Smooth muscle cell of the umbilical artery (primary cell): ENCODE measurements at places on chromosomes 6 and 20. TPM values are rescaled to one million over a fixed set of nuclear protein-coding genes. Genes with fewer than 3 reads are reported as not detected.

Gene PFDN6
- 29.2 and 41.0 TPM in 2 replicates for total RNA-seq

Gene OLIG3
- not detected in 2 replicates for total RNA-seq

Gene GRIK2
- 9.6 and 10.4 TPM in 2 replicates for total RNA-seq

Gene NMBR
- not detected in 2 replicates for total RNA-seq

Gene SLC17A1
- total RNA-seq: not detected in 2 replicates

Gene TSPYL4
- total RNA-seq: 8.3 and 9.0 TPM in 2 replicates

Gene TNF
- total RNA-seq: under 0.01 TPM in 1 of 2 replicates, not detected in the other

Gene FAM217A
- not detected in 2 replicates for total RNA-seq

Gene SRMS
- total RNA-seq: not detected in 2 replicates

Gene AIG1
- total RNA-seq: 44.4 and 44.8 TPM in 2 replicates

Gene SLPI
- total RNA-seq: not detected in 2 replicates

Gene TTK
- total RNA-seq: 3.6 and 14.6 TPM in 2 replicates

Gene ACTL10
- total RNA-seq: 2.7 and 3.0 TPM in 2 replicates

Gene CALHM6
- total RNA-seq: 0.42 and 2.1 TPM in 2 replicates

Gene PTCHD4
- total RNA-seq: 5.9 and 9.0 TPM in 2 replicates

Gene MRPL18
- 65.3 and 66.8 TPM in 2 replicates for total RNA-seq

Gene ZNF165
- total RNA-seq: 0.18 and 0.30 TPM in 2 replicates

Gene SCRT2
- not detected in 2 replicates for total RNA-seq

Gene SERINC3
- 74.9 and 90.9 TPM in 2 replicates for total RNA-seq

Gene CNPY3
- 58.5 and 60.9 TPM in 2 replicates for total RNA-seq

Gene OOEP
- not detected in 2 replicates for total RNA-seq

Gene GPR6
- total RNA-seq: not detected in 2 replicates

Gene TCP11
- total RNA-seq: 0.46 TPM in 1 of 2 replicates, not detected in the other

Gene PBOV1
- not detected in 2 replicates for total RNA-seq

Gene BIRC7
- 0.30 TPM in 1 of 2 replicates, not detected in the other for total RNA-seq

Gene TMEM74B
- total RNA-seq: 0.14 TPM in 1 of 2 replicates, not detected in the other

Gene KCNK5
- not detected in 2 replicates for total RNA-seq

Gene HFE
- 16.3 and 24.6 TPM in 2 replicates for total RNA-seq

Gene PXT1
- not detected in 2 replicates for total RNA-seq
